ENCODE measurements at places on chromosomes 16 and 17. TPM values are rescaled to one million over a fixed set of nuclear protein-coding genes. Genes with fewer than 3 reads are reported as not detected.
A peak's percentile ranks its signal among the peaks of the same experiment; 100 is the strongest.

Gene CLEC10A
- not detected for total RNA-seq

Gene ALDOC
- 72.9 TPM for total RNA-seq

Gene PRCD
- total RNA-seq: not detected

Gene HID1
- total RNA-seq: not detected

Gene SMTNL2
- total RNA-seq: not detected

Gene SPATA22
- not detected for total RNA-seq

Gene RAB11FIP4
- 26.4 TPM for total RNA-seq

GRCh38 chr16:27712251-27712711 is 162.3 kb downstream of the KATNIP start:
- DNase-seq: no peak

DNA sequence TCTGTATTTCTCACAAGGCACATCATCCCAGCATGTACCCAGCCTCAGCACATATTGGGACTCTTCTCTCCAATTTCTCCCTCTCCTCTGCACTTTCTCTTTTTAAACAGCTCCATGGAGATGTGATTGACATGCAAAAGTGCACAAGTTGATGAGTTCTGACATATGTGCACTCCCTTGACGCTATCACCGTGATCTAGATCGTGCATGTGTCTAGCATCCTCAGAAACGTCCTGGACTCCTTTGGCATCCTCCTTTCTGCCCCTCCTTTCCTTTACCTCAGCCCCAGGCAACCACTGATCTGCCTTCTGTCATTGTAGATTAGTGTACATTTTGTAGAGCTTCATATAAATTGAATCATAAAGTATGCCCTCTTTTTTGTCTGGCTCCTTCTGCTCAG is 108.0 kb upstream of the HSBP1 start:
- no peak for DNase-seq

- no peak for DNase-seq
Observed at GRCh38 chr17:78044280-78044835, 84.2 kb downstream of the TMC6 start.

GRCh38 chr17:75605790-75606189 is 18.2 kb downstream of the MYO15B start:
- DNase-seq: no peak

DNA sequence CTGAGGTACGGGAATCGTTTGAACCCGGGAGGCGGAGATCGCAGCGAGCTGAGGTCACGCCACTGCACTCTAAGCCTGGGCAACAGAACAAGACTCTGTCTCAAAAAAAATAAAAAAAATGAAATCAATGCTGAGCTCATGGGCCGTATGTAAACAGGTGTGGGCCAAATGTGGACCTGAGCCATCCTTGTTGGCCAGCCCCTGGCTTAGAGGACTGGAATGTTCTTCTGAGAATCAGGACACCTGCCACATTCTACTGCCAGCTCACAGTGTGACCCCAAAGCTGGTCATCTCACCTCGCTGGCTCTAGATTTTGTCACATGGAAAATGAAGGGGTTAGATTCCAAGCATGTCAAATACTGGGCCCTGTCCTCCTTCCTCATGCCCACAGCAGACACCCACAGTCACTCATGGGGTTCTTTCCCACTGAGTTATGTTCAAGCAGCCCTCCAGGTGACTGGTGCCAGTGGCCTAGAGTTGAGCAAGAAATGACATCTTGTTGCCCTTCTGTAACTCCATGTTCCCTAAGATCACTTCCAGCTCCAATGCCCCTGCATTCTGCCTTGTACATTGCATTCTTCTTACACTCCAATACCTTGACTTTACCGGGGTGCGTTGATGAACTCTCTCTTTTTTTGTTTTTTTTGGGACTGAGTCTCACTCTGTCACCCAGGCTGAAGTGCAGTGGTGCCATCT is 110.6 kb downstream of the ABCC1 start:
- no peak for DNase-seq

- no peak for DNase-seq
Observed at GRCh38 chr17:59534583-59534982, 30.8 kb upstream of the DHX40 start.

DNA sequence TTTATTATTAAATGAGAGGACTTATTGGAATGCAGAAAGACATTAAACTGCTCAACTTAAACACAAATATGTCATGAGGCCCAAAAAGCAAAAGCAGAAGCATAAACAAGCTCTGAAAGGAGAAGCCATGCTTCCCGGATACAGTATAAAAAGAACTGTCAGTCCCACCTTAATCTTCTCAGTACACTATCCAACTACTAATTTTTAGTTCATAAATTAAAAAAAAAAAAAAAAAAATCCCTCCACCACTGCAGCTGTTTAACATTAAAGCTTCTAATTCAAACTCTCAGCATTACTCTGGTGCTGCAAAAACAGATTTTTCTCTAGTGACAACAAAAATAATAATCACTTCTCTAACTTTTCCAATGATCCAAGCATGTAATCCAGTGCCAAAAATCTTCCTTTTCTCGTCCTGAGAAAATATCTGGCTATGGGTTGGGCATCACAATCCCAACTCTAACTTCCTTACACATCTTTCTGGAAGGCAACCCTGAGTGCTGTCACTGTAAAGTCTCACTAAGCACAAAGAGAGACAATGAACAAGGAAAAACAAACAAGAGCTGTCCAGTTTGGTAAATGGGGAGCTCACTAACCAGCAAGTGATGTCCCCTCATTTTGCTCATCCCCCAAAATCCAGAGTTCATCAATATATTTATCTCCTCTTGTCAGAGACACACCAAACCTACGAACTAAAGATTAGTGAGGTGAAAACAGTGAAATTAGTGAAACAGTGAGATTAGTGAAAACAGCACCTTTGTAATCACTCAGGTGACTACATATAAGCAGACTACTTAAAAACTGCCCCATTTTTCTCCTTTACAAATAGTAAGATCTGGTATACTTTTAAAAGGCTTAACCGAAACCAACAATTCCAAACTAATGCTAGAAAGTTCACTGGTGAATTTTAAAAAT is 5.5 kb downstream of the USP32 start:
- DNase-seq: no peak

DNA sequence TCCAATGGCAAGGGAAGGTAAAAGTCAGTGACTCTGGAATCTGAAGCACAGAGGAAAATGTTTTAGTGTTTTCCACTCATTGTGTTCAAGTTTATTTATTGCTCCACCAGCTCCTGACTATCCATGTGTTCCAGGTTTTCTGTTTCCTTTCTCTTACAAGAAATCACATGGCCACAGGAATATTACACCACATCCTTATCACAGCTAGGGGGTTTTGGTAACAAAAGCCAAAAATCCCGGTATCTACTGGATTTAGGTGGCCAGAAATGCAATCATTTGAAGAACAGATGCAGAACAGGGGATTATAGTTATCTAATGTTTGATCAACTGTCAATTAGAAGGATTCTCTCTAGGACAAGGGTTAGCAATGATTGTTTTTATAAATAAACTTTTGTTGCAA is 47.9 kb downstream of the STH start:
- no peak for DNase-seq

- DNase-seq: no peak
Observed at GRCh38 chr17:66632731-66633130, 202.2 kb upstream of the CACNG5 start.

GRCh38 chr17:14068542-14069250 is 608 bp upstream of the COX10 start:
- no peak for DNase-seq

GRCh38 chr17:58121925-58122324 is 26.3 kb upstream of the OR4D1 start:
- peak; percentile 81 for DNase-seq

GRCh38 chr17:5511401-5512225 is 25.2 kb downstream of the MIS12 start:
- no peak for DNase-seq

DNA sequence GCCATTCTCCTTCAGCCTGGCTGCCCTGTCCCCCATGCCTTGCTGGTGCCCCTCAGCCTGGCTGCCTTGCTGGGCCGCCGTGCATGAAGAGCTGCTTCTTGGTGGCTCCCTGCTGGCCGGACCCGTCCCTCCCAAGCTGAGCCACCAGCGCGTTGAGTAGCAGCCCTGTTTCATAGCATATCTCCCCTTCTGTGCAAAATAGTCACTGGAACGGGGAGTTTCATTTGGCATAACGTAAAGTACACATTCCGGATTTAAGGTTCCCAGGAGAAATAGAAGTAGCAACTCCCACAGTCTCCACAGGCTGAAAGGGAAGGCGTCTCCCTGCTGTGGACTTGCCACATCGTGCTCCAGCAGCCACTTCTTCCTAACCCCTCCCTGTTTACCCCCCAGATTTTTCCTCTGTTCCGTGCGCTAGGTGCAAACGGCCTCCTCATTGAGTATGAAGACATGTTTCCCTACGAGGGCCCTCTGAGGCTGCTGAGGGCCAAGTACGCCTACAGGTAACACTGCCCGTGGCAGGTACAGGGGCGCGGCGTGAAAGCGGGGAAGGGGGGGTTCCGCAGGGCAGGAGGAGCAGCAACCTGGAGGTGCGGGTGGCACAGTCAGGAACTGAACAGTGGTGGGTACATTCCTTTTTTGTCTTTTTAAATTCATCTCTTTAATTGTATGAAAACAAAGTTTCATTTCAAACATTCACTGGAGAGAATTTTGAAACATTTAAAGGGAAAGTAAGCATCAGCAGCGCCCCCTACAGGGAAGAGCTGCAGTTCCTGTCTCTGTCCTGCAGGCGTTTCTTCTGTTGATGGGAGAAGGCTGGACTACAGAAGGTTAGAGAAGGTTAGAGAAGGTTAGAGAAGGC is 5.8 kb upstream of the OGFOD3 start:
- peak; percentile 88 for DNase-seq

DNA sequence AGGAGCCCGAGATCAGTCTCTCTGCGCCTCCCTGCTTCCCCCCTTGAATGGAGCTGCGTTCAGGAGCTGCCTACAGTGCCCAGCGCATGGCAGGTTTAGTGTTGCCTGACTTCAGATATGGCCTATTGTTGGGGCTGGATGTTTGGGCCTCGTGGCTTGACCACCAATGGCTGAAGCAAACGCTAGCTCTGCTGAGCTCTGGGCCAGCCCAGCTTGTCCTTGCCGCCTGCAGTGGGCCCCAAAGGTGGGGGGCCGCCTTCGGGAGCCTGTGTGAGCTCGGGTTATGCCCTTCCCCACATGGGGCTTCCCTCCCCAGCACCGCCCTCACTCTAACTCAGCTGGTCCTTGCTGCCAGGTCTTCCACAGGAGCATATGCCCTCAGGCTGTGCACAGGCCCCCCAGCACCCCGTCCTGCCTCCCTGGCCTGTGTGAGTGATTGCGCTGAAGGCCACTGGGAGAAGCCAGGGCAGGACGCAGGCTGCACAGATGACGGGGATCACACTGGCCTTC is 2.0 kb upstream of the METTL26 start:
- no peak for DNase-seq
